Transverse colon (tissue), 4 donors: ENCODE measurements at places on chromosomes 1 and 21. TPM values are rescaled to one million over a fixed set of nuclear protein-coding genes. Genes with fewer than 3 reads are reported as not detected.

Gene EIF3I
- 43.8 TPM for total RNA-seq

Gene TMEM269
- not detected for total RNA-seq

Gene CD1B
- not detected for total RNA-seq

Gene LCE1E
- not detected for total RNA-seq

Gene NBPF6
- total RNA-seq: not detected

Gene FRRS1
- total RNA-seq: 32.4 TPM

Gene CFAP107
- total RNA-seq: not detected

Gene RGS1
- 43.2 TPM for total RNA-seq

Gene CFHR4
- not detected for total RNA-seq
